ENCODE measurements at places on chromosomes 11 and 22.
A peak's percentile ranks its signal among the peaks of the same experiment; 100 is the strongest.

DNA sequence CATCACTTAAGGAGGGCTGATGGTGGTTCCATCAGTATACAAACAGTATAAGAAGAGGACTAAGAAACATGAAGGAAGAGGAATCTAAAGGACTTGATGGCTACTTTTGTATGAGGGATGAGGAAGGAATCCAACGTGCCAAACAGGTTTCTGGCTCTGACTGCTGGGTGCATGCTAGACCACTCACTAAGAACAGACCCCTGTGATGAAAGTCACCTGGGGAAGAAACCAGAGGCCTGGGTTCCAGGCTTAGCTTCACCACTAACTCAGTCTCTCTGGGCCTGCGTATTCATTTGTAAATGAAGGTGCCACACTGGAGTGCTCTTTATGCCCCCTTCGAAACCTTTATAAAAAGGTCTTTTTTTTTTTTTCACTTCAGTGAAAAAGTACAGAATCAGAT, 55.1 kb downstream of the AAMDC start:
- no peak for DNase-seq

DNA sequence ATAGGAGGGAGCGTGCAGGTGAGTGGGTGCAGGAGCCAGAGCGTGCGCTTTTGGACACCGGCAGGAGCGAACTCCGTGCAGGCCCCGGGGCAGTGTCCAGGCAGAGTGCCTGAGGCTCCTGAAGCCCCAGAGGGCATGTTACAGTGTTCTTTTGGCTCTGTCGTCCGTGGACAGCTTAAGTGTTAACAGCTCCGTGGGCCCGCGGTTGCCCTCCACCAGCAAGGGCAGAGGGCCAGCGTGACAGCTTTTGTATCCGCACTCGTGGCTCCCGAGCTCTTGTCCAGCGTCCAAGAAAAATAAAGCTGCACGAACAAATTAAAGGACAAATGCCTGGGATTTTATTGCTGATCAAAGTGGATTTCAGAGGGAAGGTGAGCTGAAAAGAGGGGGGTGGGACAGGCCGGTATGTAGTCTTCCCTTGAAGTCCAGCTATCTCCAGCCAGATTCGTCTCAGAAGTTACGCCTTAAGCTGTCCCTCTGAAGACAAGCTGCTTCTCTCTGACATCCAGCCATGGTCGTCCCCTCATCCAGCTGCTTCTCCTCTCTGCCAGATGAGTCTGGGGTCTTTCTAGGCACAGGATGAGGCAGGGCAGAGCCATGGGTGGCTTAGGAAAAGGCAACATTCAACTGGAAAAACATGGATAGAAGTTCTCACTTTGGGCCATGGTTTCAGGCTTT, 968 bp upstream of the TMEM109 start:
- no peak for DNase-seq

DNA sequence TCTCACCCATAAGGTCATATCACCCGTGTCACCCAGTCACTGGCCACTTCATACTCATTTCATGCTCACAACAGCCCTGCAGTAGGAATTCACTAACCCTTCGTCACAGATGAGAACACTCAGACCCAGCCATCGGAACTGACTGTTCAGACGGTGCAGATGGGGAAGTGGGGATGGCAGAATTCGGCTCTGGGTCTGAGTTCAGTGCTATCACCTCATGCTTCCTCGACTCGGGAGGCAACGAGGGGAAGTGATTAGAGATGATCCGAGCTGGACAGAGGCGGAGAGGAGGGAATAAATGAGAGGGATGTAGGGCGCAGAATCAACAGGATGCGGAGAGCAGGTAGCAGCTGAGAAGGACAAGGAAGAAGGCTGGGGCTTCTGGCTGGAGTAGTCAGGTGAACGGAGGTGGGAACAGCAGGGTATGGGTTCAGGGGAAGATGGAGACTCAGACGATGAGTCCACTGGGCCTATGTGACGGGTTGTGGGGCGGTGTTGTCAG, 4.7 kb downstream of the B3GNT6 start:
- DNase-seq, result no peak

- DNase-seq, result no peak
Observed at GRCh38 chr22:44914026-44914721, 95.6 kb downstream of the PHF21B start.

DNA sequence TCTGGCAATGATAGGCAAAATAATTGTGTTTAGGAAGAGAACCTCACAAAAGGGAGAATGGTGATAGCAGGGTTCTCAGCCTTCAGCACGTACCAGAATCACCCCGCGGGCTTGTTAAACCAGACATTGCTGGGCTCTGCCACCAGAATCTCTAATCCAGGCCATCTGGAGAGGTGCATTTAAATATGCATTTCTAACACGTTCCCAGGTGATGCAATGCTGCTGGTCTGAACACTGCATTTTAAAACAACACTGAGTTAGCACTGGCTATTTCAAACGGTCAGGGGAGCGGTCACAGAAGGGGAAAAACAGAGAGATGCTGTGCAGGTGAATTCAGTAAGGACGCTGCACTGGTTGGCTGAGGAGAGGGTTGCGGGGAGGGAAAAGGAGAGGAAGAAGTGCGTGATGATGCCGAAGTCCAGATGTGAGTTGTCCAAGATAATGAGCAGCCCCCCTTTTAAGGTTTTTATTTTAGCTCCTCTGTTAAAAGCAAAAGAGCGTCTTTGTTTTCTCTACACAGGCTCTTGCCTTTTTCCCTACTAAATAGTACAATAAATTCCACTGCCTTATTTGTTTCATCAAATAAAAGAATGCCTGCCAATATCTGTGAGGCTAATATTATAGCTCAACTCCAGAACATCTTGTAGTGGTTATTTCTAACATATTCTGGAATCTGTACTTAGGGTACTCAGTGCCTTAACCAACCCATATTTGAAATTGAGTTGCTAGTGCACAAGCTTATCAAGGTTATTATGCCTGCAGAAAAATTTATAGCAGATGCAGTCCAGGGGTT, 109.6 kb upstream of the POU2AF2 start:
- DNase-seq, result no peak

DNA sequence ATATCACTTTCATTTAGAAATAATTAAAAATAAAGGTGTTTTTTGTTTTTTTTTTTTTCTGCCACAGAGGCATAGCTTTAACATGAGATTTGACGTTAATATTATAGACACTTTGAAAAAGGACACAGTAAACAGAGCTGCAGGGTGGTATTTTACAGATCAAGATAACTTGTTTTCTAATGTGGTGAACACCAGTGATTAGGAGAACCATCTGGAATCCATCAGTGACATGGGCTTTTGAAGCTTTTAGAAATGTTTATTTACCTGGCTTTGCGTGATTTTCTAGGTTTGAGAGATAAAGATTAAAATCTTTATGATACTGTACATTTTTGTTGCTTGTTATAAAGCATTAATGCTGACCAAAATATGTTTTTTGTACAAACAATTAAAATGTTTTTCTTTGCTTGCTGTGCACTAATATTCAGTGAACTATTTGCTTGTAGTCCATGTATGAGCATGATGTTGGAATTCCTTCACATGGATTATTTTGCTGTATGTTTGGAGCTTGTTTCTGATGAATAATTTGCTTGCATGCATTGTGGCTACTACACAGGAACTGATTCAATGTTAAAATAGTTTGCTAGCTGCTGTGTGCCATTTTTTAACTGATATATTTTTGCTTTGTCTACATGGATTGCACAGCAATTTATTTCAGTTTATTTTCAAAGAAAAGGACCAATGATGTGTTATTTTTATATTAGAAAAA, 352.1 kb upstream of the NARS2 start:
- DNase-seq, result no peak

- no peak for DNase-seq
Observed at GRCh38 chr22:19853879-19854777, 546 bp downstream of the GNB1L start.

GRCh38 chr11:124518989-124519451, 24.4 kb downstream of the OR8B12 start:
- no peak for DNase-seq

GRCh38 chr11:17767301-17767885, 32.8 kb downstream of the KCNC1 start:
- no peak for DNase-seq

DNA sequence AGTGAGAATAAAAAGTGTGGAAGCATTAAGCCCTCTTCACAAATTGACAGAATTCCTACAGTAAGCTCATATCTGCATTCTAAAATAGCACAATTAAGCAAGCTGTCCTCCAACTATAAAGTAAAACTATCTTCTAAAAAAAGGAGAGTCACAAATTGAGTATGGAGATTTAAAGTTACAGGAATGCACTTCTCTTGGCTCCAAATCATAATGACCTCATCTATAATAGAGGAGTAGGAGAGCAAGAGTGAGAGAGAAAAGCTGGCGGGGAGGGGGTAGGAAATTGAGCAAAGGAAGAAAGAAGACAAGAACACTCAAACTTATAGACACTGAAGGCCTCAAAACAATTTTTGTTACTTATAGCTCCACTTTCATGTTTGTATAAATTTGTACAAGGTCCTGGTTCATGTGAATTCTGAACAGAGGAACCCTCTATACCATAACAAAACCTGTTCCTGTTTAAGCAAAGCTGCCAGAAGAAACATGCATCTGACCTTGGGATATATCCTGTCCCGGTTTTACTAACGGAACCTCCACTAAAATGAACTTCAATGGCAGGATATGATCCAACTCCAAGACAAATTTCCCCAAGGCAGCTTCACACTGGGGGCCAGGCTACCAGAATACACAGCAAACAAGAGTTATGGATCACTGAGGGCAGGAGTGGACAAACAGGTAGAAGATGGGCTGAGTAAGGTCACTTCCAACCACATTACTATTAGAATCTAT, 37.2 kb downstream of the SLC35F2 start:
- no peak for DNase-seq

DNA sequence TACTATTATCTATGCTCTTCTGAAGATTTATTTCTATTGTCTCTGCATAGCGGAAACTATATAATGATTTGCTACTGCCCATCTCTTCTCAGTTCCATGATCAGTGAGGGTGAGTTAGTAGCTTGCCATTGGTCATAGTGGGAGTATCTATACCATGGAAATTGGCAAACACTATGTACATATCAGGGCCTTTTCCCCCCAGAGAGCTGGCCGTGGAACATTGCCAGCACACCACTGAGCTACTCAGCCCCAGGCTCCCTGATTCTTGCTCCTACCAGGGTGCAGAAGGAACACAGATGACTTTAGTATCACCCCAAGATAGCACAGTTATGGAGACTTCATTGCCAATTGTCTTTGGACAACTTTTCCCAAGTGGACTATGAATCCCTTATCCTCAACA, 33.2 kb downstream of the IRAG1 start:
- DNase-seq, result no peak

- no peak for DNase-seq
Observed at GRCh38 chr22:48235744-48236143, 1473.3 kb downstream of the TBC1D22A start.

DNA sequence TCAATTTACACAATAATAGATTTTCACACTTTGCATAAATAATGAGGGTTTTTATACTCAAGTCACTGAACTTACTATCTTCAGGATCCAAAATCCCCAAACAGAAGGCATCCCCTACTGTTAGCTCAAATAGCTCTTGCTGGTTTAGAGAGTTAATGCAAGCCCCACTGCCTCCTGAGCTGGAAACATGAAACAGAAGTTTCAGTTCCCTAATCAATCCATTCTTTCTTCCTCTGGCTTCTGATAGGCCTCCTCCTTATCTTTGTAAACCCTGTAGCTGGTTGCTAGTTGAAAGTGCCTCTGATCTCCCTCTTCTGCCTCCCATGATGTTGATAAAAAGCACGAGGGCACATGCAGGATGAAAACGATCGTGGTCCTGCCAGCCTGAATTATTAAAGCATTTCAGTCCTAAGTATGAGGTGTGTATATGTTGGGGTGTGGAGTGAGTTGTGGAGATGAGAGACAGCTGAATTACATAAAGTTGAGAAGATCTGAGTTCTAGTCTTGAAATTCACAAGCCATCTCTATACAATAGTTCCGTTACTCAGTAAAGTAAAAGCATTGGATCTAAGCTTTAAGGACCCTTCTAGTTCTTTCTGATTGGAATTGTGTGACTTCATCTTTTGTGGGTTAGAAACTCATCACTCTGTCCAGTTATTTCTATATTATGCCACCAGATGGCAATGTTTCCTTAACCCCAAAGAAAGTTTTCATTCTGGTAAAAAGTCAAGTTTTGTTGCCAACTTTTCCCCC, 35.0 kb upstream of the EHF start:
- peak; percentile 77 for DNase-seq

- no peak for DNase-seq
Observed at GRCh38 chr22:32996702-32997101, 61.5 kb downstream of the SYN3 start.

DNA sequence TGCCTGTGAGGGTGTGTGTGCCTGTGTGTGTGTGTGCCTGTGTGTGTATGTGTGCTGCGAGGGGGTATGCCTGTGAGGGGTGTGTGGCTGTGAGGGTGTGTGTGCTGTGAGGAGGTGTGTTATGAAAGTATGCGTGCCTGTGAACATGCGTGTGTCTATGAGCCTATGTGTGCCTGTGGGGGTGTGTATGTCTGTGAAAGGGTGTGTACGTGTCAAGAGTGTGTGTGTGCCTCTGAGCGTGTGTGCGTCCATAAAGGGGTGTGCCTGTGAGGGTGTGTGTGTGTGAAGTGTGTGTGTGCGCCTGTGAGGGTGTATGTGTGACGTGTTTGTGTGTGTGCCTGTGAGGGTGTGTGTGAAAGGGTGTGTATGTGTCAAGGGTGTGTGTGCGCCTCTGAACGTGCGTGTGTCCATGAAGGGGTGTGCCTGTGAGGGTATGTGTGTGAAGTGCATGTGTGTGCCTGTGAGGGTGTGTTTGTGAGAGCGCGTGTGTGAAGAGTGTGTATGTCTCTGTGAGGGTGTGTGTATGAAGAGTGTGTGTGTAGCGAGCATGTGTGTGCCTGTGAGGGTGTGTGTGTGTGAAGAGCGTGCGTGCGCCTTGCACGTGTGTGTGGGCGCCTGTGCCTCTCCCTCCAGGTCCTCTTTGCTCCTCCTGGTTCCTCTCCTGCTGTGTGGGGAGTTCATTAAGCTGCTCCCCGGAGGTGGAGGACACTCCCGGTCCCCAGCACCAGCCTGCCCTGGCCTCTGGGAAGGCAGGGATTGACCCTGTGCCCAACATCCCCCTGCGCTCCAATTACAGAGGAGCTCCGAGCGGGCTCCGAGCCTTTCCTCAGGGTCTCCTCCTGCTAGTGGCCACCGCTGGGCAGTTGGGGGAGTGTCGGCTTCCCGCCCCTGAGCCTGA, 53.3 kb downstream of the CACNA1I start:
- DNase-seq, result no peak

GRCh38 chr22:28734393-28734792, 7.2 kb downstream of the CHEK2 start:
- DNase-seq, result no peak

DNA sequence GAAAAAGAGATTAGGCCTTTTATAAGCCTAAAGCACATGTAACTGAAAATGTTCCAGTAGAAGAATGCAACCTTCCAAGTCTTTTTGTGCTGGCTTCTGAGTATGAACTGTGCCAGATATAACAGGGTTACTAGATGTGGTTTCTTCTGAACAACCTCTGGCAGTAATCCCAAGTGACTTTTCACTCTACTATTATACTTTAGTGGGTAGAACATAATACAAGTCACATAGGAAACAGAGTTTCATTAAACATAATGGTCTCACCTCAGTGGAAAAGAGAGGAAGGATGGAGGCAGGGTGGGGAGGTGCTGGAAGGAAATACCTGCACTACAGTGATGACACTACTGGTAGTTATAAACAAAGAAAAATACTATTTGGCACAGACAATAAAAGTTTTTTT, 81.3 kb downstream of the PHF21A start:
- DNase-seq, result no peak
